ENCODE measurements at places on chromosomes 4 and X.

- DNase-seq: no peak
Measured at GRCh38 chr4:158410272-158410671, 111.4 kb upstream of the RXFP1 start.

DNA sequence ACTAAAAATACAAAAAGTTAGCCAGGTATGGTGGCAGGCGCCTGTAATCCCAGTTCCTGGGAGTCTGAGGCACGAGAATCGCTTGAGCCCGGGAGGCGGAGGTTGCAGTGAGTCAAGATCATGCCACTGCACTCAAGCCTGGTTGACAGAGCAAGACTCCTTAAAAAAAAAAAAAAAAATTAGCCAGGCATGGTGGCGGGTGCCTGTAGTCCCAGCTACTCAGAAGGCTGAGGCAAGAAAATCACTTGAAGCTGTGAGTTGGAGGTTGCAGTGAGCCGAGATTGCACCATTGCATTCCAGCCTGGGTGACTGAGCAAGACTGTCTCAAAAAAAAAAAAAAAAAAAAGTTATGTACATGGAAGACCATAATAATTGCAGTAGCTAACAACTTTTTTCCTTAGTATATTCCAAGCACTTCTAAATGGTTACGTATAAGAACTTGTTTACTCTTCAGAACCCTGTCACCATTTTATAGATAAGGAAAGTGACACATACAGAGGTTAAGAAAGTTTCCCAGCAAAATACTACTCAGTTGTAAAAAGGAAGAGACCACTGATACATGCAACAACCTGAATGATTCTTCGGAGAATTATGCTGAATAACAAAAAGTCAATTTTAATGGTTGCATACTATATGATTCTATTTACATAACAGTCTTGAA is 24.5 kb downstream of the RUFY3 start:
- DNase-seq: no peak

GRCh38 chr4:2260344-2261109 is 1.4 kb downstream of the MXD4 start:
- no peak for DNase-seq

GRCh38 chrX:71622576-71623450 is 4.5 kb upstream of the CXCR3 start:
- peak; percentile 54 for DNase-seq

- no peak for DNase-seq
Measured at GRCh38 chrX:153878345-153878744, 7.6 kb downstream of the L1CAM start.

GRCh38 chr4:89196745-89197144 is 85.4 kb downstream of the TIGD2 start:
- no peak for DNase-seq
